ENCODE measurements at places on chromosomes 16 and 17. TPM values are rescaled to one million over a fixed set of nuclear protein-coding genes. Genes with fewer than 3 reads are reported as not detected.

The STRADA gene
- total RNA-seq = 23.2 TPM

The MLKL gene
- total RNA-seq = 8.7 TPM

The P2RX5 gene
- total RNA-seq = 0.32 TPM

The DOC2B gene
- total RNA-seq = not detected

The CIITA gene
- total RNA-seq = under 0.01 TPM

The ENO3 gene
- 7.4 TPM for total RNA-seq

The REXO5 gene
- 8.1 TPM for total RNA-seq

The TOP2A gene
- total RNA-seq = 39.9 TPM

The SLC6A2 gene
- not detected for total RNA-seq

The ACSM3 gene
- total RNA-seq = 0.86 TPM

The GAS2L2 gene
- not detected for total RNA-seq

The SCIMP gene
- total RNA-seq = not detected

The ZKSCAN2 gene
- 6.0 TPM for total RNA-seq

The PLA2G15 gene
- 17.4 TPM for total RNA-seq

The CLEC19A gene
- not detected for total RNA-seq

The GP1BA gene
- not detected for total RNA-seq

The DYNLL2 gene
- 11.6 TPM for total RNA-seq

The ZG16 gene
- total RNA-seq = not detected

The CCT6B gene
- 2.3 TPM for total RNA-seq

The EVPLL gene
- total RNA-seq = not detected

The SLC5A11 gene
- total RNA-seq = not detected

The ZNF629 gene
- 21.6 TPM for total RNA-seq

The ATXN2L gene
- total RNA-seq = 60.2 TPM

The PITPNM3 gene
- 0.64 TPM for total RNA-seq

The CD7 gene
- total RNA-seq = not detected

The KAT8 gene
- total RNA-seq = 23.8 TPM

The CLEC3A gene
- total RNA-seq = not detected

The XAF1 gene
- 45.8 TPM for total RNA-seq

The ADCY7 gene
- total RNA-seq = 39.9 TPM

The TNFRSF17 gene
- not detected for total RNA-seq
